Cerebellum (tissue), 4 donors: ENCODE measurements at places on chromosomes 11 and 22.

- DNase-seq = peak; percentile 58
Measured at GRCh38 chr22:30304495-30305244, 15.4 kb upstream of the CASTOR1 start.

DNA sequence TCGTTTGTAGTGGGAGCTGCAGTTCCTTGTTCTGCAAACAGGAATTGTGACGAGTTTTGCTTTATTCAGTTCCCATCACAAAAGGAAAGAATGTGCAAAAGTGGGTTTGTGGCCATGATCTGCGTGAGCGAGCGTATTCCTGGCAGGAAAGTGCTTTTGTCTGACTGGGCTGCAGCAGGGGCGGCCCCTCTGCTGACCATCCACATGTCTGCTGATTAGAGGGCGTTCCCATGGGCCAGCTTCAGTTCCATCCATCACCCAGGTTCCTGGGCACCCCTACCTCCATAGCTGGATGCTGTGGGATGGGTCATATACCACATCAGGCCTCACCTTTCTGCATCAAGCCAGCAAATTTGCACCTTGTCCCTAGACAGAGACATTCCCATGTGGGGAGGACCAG is 28.9 kb upstream of the GAL start:
- DNase-seq = no peak

DNA sequence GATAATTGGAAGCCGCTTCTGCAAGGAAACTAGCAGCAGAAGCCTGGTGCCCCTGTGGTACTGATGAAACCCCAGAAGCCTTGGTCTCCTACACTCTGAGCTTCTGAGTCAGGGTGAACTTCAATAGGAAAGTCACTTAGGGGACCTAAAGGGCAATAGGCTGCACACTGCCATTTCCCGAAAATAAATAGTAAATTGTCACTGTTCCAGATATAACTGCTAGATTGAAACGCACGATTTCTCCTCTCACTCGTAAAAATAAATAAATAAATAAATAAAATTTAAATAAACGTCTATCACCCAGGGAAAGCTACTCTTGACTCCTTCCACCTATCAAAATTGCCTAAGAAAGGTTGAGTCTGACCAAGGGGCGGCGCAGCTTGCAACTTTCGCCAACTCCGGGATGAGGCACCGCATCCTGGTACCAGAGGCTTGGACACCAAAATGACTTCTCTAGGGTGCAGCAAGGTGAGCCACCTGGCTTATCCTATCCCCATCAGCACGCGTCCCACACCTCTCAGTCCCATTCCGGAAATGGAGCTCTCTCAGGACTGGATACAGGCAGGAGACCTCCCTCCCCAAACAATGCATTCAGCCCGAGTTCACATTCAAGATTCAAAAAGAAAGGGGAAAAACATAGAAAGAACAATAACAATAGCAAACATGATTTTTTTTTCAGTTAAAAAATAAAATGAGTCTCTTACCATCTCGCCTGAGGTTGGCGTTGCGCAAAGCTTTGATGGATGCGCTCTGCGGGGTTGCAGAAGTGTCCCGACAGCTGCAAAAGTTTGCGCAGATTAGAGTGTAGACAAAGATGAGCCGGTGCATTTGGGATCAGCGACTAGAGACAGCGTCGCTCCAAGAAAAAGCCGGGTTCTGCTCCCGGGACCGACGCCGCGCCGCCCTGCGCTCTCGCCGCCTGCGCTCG is 583 bp downstream of the PDGFD start:
- no peak for DNase-seq

- no peak for DNase-seq
Measured at GRCh38 chr11:131465746-131466145, 95.3 kb downstream of the NTM start.

DNA sequence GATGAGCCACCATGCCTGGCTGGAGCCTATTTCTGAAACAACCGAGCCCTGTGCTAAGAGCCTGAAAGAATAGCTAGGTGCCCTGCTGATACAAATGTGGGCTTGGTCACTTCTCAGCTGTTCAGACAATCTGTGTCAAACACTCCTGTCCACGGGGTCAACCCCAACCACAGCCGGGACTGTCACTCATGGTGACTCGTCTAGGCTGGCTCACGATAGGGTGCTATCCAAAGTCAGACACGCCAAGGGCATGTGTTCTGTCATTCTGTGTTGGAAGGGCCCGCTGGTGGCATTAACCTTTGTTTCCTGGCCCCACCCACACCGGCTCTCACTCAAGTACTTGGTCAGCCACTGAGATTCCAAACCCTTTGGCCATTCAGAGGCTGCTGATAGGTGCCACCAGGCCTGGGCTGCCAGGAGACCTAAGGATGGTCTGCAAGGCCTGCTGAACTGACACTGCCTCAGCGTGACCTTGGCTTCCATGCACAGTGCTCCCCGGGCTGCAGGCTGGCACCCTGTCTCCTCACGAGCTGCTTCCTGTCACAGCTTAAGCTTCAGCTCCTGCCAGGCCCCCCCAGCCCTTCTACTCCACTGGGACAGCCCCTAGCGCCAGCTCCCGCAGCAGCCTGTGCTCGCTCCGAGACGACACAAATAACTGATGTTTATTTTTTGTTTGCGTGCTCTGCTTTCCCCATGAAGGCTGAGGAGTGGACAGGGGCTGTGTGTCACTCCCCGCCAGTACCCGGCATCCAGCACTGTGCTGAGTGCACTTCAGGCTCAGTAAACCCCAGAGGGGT is 14.2 kb upstream of the CDC42BPG start:
- DNase-seq = no peak

GRCh38 chr11:67400942-67401494 is 640 bp downstream of the PPP1CA start:
- no peak for DNase-seq

- DNase-seq = no peak
Measured at GRCh38 chr11:5922749-5923426, 19.2 kb upstream of the OR56A3 start.

DNA sequence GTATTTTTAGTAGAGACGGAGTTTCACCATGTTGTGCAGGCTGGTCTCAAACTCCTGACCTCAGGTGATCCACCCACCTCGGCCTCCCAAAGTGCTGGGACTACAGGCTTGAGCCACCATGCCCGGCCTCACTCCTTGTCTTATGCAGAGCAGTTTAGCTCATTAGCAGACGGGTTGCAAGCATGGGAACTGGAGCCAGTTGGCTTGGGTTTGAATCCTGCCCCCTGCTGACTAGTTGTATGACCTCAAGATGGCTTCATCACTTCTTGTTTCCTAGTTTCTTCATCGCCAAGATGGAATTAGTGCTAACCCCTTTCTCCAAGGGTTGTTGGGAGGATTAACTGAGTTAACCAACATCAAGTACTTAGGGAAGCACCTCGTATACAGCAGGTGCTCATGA is 23.4 kb upstream of the RASD2 start:
- DNase-seq = no peak

- peak; percentile 94 for DNase-seq
Measured at GRCh38 chr11:118928101-118928869, 2.6 kb upstream of the BCL9L start.

DNA sequence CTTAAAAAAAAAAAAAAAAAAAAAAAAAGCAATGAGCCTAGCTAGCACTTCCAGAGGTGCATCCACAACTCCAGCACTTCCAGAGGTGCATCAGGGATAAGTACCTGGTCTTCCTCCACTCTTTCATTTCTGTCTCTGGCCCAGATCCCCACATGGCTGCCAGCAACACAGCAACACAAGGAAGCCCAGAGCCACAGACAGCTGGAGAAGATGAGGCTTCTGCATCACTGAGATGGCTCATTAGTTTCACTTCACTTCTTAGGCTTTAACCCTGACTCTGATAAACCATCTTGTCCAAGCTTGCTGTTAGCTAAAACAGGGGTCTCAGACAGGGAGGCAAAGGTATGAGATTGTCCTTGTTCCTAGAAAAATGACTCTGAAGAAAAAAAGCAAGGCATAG is 35.6 kb downstream of the PC start:
- DNase-seq = no peak

DNA sequence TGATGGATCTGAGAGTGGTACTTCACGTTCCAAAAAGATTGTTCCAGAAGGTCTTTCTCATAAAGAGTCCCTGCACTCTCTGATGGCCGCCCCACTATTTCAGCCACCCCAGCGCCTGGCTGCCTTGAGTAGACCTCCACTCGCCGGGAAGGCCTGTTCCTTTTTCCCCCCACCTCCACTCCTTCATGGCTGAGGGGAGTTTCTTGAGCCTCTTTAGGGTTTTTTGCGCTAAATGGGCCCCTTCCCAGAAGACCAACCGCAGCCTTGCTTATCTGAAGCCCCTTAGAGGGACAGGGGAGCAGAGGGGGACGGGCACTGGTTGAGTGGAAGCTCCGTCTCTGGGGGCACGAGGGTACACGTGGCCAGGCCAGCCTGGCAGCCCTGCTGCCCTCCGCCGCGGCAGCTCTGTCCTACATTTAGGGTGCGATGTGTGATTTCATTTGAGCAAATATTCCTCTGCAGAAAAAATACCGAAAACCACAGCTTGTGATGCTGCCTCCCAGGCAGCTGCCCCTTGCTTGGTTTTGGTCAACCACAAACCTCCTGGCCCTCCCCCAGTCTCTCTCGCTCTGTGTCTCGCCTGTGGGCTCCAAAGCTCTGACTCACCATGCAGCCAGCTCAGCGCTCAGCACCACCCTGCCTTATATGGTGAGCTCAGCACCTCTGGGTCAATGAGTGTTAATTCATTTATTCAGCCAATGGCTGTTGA is 88.7 kb downstream of the TP53I11 start:
- DNase-seq = no peak

GRCh38 chr11:117214404-117215110 is 15.4 kb downstream of the TAGLN start:
- DNase-seq = no peak

GRCh38 chr11:94749369-94749768 is 18.8 kb upstream of the AMOTL1 start:
- no peak for DNase-seq

DNA sequence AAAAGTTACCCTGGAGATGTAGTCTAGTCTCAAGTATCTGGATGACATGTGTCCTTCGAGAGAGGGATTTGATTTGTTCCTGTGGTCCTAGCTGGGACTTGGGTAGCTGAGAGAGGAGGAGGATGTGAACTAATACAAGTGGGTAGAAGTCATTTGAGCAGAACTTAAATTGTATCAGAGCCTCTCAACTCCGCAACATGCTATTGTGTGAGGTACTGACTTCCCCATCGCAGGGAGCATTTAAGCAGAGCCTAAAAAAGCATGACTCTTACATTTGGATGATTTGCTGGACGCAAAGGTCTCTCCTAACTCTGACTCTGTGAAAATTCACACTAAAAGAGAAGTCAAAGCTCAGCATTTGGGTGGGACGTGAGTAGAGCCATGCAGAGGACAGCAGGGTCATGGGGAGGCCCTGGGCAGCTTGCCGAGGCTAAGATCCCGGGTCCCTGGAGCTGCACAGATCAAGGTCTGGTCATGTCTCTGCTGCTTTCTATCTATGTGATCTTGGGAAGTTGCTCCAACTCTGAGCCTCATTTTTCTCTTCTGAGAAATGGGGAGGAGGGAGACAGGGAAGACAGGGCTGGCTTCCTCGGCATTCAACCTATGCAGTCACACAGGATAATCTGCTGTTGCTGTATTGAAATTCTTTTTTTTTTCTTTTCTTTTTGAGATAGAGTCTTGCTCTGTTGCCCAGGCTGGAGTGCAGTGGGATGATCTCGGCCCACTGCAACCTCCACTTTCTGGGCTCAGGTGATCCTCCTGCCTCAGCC is 44.9 kb downstream of the CD82 start:
- no peak for DNase-seq

GRCh38 chr11:133501643-133502539 is 30.4 kb downstream of the OPCML start:
- DNase-seq = no peak

GRCh38 chr11:91100427-91100826 is 877.6 kb upstream of the CHORDC1 start:
- no peak for DNase-seq

GRCh38 chr11:11555208-11555607 is 66.6 kb downstream of the GALNT18 start:
- peak; percentile 48 for DNase-seq

DNA sequence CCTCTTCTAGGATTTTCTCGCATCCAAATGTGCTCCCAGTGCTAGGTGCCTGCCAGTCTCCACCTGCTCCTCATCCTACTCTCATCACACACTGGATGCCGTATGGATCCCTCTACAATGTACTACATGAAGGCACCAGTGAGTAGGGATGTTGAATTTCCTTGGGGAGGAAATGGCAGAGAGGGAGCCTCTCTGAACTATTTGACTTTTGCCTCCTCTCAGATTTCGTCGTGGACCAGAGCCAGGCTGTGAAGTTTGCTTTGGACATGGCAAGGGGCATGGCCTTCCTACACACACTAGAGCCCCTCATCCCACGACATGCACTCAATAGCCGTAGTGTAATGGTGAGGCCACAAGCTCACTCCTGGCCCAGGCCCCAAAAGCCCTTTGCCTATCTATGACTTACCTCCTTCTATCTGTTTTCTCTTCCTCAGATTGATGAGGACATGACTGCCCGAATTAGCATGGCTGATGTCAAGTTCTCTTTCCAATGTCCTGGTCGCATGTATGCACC is 2.5 kb downstream of the TAF10 start:
- no peak for DNase-seq
